Naive thymus-derived CD8-positive, alpha-beta T cell (primary cell): ENCODE measurements at places on chromosomes 16 and 17. TPM values are rescaled to one million over a fixed set of nuclear protein-coding genes. Genes with fewer than 3 reads are reported as not detected.

DNA sequence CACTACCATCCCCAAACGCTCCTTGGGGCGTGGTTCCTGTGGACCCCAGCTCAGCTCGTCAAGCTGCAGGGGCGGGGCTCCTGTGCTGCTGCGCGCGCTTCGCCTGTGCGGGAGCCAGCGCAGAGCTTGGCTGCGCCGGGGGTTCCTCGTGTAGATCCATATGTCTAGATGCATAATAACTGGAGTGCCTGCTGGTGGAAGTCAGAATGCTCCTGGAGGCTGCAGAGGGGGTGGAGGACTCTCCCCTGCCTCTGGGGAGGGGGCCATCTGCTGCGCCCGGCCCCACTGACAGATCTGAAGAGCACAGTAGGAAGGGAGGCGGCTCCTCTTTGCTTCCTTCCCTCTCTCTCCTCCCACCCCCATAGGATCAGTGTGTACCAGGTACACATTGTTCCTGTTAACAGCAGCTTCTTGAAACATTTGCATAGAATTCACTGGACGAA lies 4.6 kb downstream of the RASD1 start:
- DNase-seq: no peak

DNA sequence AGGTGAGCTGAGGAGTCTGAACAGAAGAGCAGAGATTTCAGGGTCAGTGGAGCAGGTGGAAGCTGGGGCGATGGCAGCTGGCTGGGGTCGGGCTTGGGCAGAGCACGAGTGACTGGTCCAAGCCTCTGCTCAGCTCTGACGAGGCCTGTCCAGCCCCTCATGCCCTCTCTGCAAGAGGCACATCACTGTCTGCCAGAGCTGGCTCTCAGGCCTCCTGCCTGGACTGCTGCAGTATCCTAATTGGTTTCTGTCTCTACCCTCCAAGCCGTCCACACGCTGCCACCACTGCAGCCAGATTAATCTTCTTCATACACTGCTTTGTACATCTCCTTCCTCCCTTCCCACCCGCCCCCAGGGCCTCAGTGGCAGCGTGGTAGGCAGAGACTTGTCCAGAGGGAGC lies 25.4 kb downstream of the CACNA1G start:
- no peak for DNase-seq

DNA sequence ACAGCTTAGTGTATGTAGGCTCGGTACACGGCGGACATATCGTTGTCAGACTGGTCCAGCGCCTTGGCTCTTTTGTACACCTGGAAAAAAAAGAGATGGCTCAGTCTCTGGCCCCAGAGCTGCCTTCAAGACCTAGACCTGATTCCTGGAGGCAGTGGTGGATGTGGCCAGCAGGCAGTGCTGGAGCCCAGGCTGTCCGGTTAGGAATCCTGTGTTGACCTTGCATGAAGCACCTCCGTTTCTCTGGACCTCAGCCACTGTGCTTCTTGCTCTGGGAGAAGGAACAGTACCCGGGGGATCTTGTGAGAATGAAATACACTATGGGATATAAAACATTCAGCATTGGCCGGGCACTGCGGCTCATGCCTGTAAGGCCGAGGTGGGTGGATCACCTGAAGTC lies 2.8 kb upstream of the ROGDI start:
- no peak for DNase-seq

GRCh38 chr17:48633266-48633677 lies 7.1 kb upstream of the HOXB9 start:
- DNase-seq: no peak

DNA sequence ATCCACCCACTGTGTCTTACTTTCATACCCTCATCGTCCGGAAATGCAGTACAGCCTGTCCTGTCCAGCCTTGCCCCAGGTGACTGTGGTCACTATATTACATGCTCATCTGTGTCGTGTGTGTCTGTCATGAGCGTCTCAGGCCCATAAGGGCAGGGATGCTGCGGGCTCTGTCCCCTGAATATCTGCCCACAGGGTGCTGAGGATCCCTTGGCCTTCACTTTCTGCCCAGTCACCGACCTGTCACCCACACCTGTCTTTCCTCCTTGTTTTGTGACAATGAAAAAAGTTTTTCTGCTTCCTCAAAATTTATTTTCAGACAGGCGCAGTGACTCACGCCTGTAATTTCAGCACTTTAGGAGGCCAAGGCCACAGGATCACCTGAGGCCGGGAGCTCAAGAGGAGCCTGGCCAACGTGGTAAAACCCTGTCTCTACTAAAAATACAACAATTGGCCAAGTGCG lies 1.4 kb upstream of the CTRB1 start:
- DNase-seq: no peak

DNA sequence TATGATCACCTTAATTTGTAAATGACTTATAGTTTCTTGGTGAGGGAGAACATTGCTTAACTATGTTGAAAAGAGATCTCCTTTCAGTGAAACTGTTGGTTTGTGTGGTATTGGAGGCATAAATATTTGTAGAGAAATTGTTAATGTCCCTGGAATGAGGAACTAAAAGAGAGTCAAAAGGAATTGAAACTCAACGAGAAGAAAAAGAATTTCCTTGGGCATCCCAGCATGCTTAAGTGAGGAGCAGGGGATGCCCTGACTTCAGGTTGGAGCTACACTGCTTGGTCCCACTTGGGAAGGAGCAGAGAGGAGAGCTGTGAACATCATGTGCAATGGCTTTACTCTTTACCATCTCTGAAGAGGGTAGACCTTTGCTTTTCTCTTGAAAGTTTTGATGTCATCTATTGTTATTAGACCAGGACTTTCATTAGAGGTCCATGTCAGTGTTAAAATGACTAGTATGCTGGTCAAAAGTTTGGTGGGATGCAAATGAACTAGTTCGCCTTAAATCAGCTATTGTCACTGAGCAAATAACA lies 21.7 kb downstream of the KRT23 start:
- DNase-seq: no peak

DNA sequence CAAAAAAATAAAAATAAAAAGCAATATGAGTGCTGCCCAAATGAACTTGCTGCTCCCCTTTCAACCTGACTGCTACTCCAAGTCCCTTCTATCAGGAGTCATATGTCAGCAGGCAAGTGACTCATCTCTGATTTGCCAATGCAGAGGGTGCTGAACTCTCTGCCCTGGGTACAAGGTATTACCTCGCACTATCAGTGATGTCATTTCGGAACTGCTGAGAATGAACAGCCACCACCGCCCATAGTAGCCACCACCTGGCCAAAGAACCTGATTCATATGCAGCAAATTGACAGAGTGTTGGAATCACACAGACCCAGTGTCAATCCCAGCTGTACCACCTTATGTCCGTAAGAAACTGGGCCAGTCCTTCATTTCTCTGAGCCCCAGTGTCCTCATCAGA lies 31.2 kb downstream of the LYRM9 start:
- DNase-seq: no peak

GRCh38 chr16:57623251-57624043 lies 5.0 kb upstream of the ADGRG1 start:
- DNase-seq: no peak

- no peak for DNase-seq
Measured at GRCh38 chr17:27762527-27763305, 37.6 kb downstream of the NOS2 start.

GRCh38 chr16:83952587-83952939 lies 477 bp upstream of the OSGIN1 start:
- no peak for DNase-seq

DNA sequence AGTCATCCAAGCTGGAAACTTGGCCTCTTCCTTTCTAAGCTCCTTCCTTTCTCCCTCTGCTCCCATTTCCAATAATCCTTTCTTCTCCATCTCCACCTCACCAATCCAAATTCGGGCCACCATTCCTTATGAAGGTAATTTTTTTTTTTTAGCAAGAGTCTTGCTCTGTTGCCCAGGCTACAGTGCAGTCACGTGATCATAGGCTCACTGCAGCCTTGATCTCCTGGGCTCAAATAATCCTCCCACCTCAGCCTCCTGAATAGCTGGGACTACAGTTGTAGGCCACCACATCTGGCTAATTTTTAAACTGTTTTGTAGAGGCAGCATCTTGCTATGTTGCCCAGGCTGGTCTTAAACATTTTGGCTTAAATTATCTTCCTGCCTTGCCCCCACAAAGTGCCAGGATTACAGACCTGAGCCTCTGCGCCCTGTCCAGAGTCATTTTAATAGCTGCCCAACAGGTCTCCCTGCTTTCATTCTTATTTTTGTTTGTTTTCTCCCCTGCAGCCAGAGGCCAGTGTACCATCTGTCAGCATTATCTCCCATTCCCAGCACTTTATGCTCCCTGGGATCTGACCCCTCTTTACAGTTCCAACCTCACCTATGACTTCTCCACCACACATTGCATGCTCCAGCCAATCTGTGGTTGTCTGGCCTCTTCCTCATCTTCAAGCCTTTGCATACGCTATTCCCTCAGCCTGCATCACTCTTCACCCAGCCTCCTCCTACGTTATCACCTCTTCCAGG lies 2.3 kb upstream of the GP2 start:
- DNase-seq: no peak

DNA sequence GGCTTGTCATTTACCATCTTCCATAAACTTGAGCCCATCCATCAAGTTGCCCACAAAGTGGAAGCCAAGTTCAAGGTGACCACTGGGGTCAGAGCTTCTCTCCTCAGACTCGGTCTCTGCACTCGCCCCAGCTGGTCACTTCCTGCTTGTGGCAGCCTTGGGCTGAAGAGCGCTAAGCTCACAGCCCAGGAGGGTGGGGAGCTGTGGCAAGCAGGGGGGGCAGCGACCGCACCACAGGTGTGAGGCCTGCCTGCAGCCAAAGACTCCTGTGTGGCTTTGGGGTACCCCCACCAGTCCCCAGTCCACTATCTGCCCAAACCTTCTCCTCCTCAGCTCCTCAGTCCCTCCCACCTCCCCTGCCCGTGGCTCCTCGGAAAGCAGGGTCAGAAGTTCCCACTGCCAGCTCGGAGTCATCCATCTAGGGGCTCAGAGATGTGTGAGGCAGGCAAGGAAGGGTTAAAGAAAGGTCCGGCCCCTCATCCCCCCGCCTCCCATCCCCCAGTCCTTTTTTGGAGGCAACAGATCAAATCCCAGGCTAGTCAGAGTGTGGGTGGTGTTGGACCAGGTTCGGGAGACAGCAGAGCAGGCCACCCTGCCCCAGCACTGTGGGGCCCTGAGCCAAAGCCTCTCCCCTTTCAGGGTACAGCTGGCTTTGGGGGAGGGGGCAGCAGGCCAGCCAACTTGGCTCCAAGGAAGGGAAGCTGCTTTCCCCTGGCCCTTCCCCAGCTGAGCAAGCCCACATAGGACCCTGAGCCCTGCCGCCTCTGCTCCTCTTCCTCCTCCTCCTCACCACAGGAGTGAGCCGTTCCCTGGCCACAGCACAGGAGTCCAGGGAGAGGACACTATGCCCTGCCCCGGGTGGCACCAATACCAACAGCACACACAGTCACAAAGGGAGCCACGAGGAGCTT lies 3.2 kb downstream of the CSF3 start:
- peak; percentile 42 for DNase-seq

DNA sequence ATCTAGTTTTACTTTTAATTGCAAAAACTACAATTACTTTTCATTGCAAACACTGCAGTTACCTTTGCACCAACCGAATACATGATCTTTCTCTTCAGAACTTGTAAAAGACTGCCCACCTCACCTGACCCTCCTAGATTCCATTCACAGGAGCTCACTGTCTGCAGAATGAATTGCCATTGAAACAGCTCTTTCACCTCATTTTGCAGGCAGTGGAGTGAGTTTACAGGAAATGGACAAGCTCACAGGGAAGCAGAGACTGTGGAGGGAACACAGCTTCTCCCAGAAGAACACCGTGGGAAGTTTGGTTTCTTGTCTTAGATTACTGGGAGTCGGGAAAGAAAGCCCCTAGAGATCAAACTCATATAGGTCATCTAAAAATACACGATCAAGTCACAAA lies 439.7 kb upstream of the RBFOX1 start:
- no peak for DNase-seq

DNA sequence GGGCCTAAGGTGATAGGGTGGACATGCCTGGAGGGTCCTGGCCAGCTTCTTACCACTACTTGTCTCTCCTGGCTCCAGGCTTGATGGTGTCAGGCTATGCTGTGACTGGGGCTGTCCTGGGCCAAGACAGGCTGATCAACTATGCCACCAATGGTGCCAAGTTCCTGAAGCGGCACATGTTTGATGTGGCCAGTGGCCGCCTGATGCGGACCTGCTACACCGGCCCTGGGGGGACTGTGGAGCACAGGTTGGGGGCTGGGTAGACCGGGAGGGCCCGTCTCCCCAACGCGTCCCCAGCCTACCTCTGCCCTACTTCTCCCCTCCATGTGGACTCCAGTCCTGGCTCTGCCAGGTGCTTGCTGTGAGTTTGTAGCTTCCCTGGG lies 4.5 kb downstream of the SPATA20 start:
- DNase-seq: no peak

DNA sequence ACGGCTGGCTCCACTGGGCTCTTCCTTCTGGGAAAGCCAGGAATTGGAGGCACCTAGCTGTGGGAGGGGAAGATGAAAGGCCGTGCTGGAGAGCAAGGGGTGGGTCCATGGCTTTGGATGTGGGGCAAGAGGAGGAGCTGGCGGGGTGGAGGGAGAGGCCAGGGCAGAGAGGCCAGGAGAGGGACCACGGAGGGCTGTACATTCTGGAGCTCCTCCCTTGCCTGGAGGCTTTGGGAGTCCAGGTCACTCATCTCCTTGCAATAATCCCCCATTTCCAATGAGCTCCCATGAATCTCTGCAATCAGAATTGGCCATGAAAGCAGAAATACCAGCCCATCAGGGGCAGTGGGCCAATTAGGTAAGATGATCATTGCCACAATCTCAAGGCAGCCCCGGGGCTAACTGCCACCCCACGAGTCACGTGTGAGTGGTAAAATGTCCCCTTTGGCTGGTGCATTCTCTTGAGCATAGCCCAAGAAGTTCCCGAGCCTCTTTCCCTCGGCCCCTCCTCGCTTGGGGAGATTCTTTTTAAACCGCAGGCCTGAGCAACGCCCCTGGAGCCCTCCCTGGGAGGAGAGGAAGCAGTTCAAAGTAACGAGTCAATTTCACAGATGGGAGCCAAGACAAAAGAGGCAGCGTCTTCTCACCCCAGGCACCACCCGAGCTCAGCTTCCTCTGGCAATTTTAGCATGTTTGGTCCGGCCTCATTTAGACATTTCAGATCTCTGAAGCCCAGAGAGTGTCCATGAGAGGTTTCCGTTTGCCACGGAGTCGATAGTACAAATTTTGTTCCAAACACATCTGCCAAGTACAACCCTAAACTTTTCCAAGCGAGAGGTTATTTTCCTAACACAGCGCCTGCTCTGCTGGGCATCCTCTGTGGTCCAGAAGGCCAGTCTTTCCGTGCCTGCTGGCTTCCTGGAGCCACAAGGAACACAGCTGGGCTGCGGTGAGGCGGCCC lies 13.4 kb downstream of the RTN4RL1 start:
- no peak for DNase-seq

- DNase-seq: no peak
Measured at GRCh38 chr16:58027161-58027915, 1.8 kb downstream of the MMP15 start.

The KRTAP4-1 gene
- not detected for polyA plus RNA-seq

The CHD9NB gene
- not detected for polyA plus RNA-seq

The SOX9 gene
- polyA plus RNA-seq: not detected

The ADCY9 gene
- polyA plus RNA-seq: 0.75 TPM

The ATP1B2 gene
- 0.57 TPM for polyA plus RNA-seq

The ZFP3 gene
- polyA plus RNA-seq: 1.6 TPM

The TCAP gene
- polyA plus RNA-seq: not detected
